NCI-H774 (cell line): ENCODE measurements at places on chromosomes 16 and 17.

- no peak for DNase-seq
Observed at GRCh38 chr17:78236362-78237127, 5.1 kb downstream of the TMEM235 start.

DNA sequence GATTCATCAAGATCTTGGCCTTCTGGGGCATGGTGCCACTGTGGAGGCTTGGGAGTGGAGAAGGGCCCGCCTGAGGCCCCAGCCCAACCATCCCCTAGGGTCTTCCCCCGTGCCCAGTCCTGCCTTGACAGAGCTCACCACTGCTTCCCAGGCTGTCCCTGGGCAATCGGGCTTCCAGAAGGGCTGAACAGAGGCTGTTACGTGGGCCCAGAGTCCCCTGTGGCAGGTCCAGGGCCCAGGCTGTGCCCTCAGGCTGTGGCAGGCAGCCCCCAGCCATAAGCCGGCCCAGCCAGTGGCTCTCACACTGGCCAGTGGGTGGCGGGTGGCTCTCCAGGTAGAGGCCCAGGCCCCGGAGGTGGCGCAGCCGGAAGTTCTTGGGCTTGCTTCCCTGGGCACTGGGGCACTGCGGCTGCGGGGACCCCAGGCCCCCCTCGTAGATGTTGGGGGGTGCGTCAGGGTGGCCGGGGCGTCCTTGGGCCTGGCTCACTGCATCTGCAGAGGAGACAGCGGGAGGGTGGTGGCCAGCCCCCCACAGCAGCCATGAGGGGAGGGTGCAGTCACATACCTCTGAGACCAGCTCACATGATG is 809 bp downstream of the C16orf90 start:
- DNase-seq, result no peak

DNA sequence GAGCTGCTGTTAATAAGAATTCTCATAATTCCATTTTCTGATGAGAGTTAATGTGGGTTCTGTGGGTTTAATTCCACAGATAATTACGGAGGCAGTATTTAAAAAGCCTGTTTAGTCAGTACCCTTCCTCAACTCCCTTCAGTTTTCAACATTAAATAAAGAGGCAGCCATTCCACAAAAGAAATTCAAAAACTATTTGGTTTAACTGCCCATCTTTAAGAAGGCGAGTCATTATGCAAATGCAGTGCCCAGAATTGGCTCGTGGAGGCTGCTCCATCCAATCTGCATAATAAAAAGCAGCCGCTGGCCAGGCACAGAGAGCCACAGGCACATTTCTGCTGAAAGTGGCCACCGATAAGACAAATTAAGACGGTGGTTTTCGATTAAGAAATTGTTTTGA is 194.4 kb upstream of the TOX3 start:
- DNase-seq, result no peak

GRCh38 chr16:59045501-59045900 is 311.4 kb upstream of the GOT2 start:
- no peak for DNase-seq

GRCh38 chr16:66271074-66272060 is 95.1 kb upstream of the CDH5 start:
- no peak for DNase-seq

DNA sequence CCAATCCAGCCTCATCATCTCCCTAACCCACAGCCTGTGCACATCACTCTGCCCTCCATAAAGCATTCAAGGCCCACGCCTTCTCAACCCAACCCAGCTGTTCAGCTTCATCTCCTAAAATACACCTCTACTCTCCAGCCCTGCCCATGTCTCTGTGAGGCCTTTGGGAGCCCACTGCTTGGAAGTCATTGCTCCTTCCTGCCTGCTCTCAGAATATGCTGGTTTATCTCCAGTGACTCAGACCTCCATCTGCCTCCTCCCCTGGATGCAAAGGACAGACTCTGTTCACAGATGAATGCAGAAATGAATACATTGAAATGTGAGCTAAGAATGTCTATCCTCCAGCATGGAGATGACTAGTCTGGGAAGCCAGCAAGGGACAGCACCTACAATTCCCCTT is 19.0 kb downstream of the KCNG4 start:
- DNase-seq, result no peak

- no peak for DNase-seq
Observed at GRCh38 chr16:58152246-58152868, 23.2 kb upstream of the CFAP20 start.

GRCh38 chr17:15436473-15437302 is 30.7 kb downstream of the CDRT4 start:
- DNase-seq, result no peak

- no peak for DNase-seq
Observed at GRCh38 chr17:11511696-11512095, 86.6 kb upstream of the DNAH9 start.

- no peak for DNase-seq
Observed at GRCh38 chr16:28181515-28181914, 30.2 kb downstream of the XPO6 start.

- DNase-seq, result peak; percentile 34
Observed at GRCh38 chr17:76077584-76078110, 1.3 kb upstream of the ZACN start.

DNA sequence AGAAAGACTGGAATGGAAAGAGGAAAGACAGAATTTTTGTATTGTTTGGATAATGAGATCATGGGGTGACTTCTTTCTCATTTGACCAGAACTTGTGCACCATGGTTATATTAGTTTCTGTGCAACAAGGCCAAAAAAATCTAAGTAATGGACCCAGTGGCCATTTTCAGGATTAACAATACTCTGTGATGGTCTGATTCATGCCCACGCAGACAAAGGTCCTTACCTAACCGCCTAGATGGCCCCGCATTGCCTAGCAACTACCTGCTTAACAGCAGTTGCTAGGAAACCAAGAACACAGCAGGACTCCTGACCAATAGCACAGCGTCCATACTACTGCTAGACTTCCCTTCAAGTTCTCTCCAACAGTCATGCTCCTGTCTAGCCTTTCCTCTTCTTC is 22.4 kb downstream of the MIS12 start:
- DNase-seq, result peak; percentile 16

GRCh38 chr16:2205967-2206313 is 686 bp downstream of the MLST8 start:
- no peak for DNase-seq

- peak; percentile 25 for DNase-seq
Observed at GRCh38 chr17:30345527-30346075, 11.7 kb upstream of the TMIGD1 start.

GRCh38 chr17:17590141-17590751 is 1.3 kb downstream of the PEMT start:
- DNase-seq, result no peak

DNA sequence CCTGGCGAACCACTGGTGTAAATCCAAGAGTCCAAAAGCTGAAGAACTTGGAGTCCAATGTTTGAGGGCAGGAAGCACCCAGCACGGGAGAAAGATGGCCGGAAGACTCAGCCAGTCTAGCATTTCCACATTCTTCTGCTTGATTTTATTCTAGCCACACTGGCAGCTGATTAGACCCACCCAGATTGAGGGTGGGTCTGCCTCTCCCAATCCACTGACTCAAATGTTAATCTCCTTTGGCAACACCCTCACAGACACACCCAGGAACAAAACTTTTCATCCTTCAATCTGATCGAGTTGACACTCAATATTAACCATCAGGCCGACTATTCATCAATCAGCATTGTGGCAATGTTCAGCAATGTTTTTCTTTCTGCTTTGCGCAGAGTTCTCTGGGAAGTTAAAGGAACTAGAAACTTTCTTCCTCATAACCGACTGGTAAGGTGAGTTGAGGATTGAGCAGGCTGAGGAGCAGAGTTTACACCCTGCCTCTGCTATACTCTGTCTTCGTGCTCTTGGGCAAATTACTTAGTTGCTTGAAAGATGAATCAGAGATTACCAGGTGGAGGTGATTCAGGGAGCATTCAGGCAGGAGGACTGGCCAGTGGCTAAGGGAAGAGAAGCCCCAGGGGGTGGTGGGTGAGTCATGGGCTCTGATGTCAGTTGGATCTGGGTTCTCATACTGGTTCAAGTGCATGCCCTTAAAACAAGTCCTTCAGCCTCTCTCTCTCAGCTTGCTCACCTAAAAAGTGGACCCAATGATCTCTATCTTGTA is 28.2 kb upstream of the BRD7 start:
- DNase-seq, result no peak

- no peak for DNase-seq
Observed at GRCh38 chr16:16145286-16145685, 78.0 kb downstream of the ABCC6 start.

DNA sequence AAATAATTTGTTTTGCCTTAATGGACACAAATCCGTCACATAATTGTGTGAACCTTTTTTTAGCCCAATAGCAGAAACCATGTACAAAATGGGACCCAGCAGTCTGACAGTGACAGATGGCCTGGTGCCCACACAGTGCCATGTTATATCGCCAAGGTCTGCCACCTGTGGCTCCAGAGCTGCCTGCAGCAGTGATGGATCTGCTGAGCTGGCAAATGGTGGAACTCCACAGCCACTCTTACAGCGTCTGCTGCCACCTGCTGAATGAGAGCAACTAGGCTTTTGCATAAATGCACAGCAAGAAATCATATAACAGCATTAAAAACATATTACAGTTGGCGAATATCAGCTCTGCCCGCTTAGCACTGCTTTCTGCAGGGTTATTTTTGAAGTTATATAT is 59.4 kb downstream of the NUP93 start:
- peak; percentile 49 for DNase-seq

- DNase-seq, result no peak
Observed at GRCh38 chr16:74748616-74749026, 26.0 kb downstream of the FA2H start.

DNA sequence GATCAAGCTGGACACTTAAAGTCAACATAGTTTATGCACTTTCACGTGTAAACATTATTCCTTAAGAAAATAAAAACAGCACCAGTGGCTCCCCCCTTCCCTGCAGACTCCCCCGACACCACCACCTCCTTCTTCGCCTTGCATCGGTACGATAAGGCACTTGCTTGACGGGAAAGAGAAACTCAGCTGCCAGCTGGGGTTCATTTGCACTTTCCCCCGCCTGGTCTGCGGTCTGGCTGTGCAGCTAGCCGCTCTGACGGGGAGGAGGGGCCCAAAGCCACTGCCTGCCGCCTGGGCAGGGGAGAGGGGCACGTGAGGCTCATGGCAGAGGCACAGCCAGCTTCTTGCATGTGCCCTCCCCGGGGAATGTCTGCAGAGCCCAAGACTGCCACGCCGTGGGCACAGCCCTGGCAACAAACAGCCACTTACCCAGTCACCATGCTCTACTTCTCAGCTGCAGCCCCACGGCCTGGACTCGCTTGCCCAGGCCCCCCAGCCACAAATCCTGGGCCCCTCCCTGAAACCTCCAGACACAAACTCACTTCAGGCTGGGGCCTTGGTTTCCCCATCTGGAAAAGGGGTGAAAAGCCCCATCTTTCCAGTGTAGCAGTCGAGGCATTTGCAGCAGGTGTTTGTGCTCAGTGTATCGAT is 16.5 kb upstream of the PRM1 start:
- peak; percentile 45 for DNase-seq

DNA sequence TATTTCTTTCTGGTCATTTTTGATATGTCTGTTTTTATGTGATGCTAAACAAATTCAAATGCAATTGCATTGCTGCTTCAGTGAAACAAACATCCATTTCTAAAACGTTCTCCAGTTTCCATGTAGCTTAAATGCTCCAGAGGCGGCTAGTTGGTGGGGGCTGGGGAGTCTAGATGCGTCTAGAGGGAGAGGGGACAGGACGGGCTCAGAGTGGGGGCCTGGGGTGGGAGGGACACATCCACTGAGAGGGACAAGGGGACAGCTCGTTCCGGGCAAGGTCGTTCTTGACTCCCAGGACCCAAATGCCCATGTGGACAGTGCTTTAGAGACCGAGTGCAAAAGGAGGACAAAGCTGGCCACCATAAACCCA is 102.3 kb downstream of the FOXL1 start:
- no peak for DNase-seq

DNA sequence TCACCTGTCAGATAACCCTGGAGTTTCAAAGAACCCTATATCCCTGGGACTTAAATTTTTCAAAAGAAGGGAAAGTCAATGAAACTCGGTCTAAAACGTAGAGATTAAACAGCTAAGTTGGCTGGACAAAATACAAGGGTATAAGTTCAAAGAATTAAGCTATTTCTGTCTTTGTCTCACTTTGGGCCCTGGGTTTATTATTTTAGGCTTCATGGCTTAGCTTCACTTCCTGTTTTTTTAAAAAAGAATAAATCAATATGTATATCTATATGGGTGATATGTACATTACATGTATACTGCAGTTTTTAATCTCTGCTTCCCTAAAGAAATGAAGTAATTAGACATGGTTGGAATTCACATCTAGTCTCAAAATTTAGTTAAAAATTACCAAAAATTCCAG is 132.3 kb downstream of the TRIM37 start:
- DNase-seq, result no peak

DNA sequence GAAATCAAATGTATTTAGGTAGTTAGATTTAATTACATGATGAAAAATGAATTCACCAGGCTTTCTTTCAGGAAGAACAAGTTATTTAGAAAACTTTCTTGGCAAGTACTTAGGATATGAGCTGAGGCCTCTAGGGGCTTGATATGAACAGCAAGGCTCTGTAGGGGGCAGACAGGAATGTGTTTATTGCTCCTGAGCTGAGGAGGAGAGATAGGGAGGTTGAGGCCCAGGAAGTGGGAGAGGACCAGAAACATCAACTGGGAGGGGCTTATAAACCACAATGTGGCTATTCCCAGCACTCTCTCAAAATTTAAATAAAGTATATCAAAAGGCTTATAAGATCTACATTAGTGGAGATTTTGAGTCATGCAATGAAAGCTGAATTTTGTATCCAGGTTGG is 154.0 kb upstream of the MAF start:
- DNase-seq, result no peak

DNA sequence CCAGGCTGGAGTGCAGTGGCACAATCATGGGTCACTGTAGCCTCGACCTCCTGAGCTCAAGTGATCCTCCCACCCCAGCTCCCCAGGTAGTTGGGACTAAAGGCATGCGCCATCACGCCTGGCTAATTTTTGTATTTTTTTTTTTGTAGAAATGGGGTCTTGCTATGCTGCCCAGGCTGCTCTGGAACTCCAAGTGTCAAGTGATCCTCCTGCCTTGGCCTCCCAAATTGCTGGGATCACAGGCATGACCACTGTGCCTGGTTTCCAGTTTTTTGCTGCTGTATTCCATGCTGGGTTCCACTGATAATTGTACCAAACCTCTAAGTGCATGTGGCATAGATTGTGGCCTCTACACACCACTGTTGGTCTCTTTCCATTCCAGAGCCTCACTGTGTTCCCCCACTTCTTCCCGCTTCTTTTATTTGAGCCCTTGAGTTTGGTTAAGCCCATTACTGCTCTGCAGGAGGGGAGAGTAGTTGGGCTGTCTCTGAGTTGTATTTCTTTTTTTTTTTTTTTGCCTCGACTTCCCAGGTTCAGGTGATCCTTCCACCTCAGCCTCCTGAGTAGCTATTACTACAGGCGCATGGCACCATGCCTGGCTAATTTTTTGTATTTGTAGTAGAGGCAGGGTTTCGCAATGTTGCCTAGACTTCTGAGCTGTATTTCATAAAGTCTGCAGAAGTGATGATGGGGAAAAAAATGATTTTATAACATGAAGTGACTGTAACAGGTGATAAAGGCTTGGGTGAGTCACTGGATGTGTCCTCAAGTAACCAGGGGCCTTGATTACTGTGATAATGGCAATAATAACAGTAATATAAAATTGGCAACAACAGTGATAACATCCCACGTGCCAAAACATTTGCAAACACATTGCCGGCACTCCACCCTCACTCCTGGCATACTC is 30.0 kb downstream of the EEF2K start:
- no peak for DNase-seq

GRCh38 chr17:33115366-33115765 is 123.7 kb downstream of the SPACA3 start:
- no peak for DNase-seq
